ENCODE measurements at places on chromosomes 5 and 9. TPM values are rescaled to one million over a fixed set of nuclear protein-coding genes. Genes with fewer than 3 reads are reported as not detected.

- DNase-seq = no peak
These were observed 218.1 kb downstream of the TRIM32 start for GRCh38 chr9:116905171-116905588.

- DNase-seq = no peak
These were observed 256.5 kb downstream of the NSG2 start for GRCh38 chr5:174301848-174302625.

DNA sequence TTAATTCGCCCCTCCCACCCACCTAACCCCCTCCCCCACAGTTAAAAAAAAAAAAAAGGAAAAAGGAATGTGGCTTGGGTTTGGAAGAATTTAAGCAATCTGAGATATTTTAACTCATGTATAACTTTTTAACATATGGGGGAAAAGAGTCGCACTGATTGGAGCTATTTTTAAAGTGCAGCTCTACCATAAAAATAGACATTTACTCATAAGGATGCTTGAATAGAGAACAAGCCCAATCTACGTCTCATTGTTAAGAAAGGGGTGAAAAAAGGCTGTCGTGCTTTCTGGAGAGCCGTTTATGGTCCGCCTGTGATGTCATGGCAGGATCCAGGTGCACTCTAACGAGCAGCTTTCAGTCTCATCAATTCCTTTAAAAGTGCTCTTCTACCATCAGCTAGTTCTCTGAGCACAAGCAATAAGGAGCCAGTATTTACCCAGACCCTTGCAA is 142.4 kb downstream of the ELAVL2 start:
- no peak for DNase-seq

- no peak for DNase-seq
These were observed 598.8 kb upstream of the BRINP1 start for GRCh38 chr9:119967867-119968535.

- no peak for DNase-seq
These were observed 16.9 kb upstream of the NANS start for GRCh38 chr9:98039607-98040017.

GRCh38 chr5:88539693-88540365 is 271.2 kb upstream of the TMEM161B start:
- DNase-seq = no peak

GRCh38 chr9:78320875-78321496 is 24.1 kb downstream of the PSAT1 start:
- DNase-seq = no peak

GRCh38 chr9:22141908-22142307 is 132.8 kb upstream of the CDKN2B start:
- DNase-seq = no peak

GRCh38 chr5:146744068-146744745 is 134.3 kb downstream of the PPP2R2B start:
- no peak for DNase-seq

DNA sequence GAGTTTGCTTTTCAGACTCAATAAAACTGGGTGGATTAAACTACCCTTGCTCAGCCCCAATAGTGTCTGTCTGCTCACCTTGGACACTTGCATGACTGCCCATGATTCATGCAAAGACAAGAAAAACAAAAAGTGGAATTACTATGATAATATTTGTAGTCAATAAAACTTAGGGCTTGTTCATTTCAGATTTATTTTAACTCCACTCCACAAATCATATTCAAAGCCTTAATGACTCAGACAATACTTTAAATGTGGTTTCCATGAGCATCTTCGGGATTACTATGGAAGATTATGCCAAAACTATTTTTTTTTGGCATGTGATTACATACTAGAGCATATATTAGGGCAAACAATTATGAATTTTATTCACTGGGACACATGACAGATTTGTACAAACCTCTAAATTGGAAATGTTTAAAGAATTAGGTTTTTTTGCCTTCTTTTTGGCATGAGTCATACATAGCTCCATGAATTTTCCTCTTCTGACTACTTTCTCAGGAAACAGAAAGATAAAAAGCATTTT is 468.9 kb downstream of the ACTL7B start:
- no peak for DNase-seq

- no peak for DNase-seq
These were observed 13.9 kb downstream of the TNFSF8 start for GRCh38 chr9:114916481-114916880.

- no peak for DNase-seq
These were observed 60.0 kb downstream of the DROSHA start for GRCh38 chr5:31471916-31472315.

GRCh38 chr5:44372028-44372427 is 17.2 kb downstream of the FGF10 start:
- DNase-seq = no peak

LECT2 gene
- not detected for polyA plus RNA-seq

SHOC1 gene
- not detected for polyA plus RNA-seq

C1QTNF2 gene
- polyA plus RNA-seq = not detected

ABO gene
- polyA plus RNA-seq = not detected

OMD gene
- 0.09 TPM for polyA plus RNA-seq

SPAG8 gene
- not detected for polyA plus RNA-seq

SLC36A3 gene
- not detected for polyA plus RNA-seq

WNT8A gene
- not detected for polyA plus RNA-seq

ALDH1A1 gene
- polyA plus RNA-seq = not detected

All from immature natural killer cell (primary cell).